ENCODE measurements at places on chromosomes 5 and 9.

DNA sequence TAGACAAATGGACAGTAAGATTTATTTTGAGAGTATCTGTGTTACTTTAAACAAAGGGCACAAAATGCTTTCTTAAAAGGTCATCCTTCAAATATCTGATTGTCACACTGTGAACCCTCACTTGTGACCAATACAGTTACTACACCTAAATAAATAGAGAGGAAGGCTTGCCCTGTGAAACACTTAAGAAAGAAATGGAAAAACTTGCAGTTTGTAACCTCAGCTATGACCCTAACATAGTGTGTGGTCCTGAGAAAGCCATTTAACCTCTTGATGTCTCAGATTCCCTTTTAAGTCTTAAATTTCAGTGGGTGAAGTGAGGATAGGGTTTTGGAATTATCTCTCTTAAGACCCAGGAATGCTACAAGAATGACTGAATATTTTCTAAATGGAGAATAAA is 126.7 kb upstream of the SLC27A6 start:
- no peak for DNase-seq

GRCh38 chr5:133849116-133849515 is 119.3 kb downstream of the C5orf15 start:
- no peak for DNase-seq

DNA sequence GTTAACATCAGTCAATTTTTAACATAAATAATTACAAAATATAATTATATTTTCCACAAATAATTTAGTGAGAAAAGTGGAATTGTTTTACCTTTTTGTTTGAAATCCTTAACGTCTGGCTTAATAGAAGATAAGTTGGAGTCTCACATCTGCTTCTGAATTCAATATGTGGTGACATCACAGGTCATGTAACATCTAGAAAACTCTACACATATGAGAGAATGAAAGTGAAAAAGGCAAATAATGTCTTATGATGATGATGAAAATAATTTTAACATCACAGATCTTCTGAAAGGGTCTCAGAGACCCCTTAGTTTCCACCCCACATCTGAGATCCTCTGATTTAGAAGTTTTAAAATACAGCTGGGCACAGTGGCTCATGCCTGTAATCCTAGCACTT is 81.5 kb downstream of the PRKACG start:
- DNase-seq: no peak

GRCh38 chr5:172919525-172920446 is 39.4 kb upstream of the RPL26L1 start:
- no peak for DNase-seq

DNA sequence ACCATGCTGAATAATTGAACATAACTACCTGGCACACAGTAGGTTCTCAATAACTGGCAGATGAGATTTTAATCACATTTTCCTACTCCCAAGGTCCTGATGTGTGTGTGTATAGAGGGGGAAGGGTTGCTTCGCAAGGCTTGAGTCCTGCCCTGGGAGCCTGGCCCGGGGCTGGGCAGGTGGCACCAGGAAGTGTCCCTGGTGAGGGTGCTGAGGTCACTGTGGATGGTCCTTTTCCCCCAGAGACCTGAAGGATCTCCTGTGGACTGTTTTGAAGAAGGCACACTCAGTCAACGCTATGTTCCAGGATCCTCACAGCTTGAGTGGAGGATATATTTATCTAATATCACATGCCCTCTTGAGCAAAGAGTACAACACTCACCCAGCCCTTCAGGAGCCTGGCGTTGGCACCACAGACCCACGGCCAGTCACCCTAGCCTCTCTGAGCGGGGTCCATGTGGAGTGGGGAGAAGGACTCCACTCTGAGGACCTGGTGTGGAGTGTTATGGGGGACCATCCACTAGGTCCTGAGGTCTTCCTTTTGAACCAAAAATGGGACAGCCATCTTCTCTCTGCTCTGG is 177.8 kb downstream of the GABBR2 start:
- no peak for DNase-seq

- DNase-seq: no peak
These were observed 176.2 kb downstream of the COL23A1 start for GRCh38 chr5:178413988-178414387.

GRCh38 chr5:7856855-7857254 is 5.9 kb upstream of the CFAP90 start:
- no peak for DNase-seq

DNA sequence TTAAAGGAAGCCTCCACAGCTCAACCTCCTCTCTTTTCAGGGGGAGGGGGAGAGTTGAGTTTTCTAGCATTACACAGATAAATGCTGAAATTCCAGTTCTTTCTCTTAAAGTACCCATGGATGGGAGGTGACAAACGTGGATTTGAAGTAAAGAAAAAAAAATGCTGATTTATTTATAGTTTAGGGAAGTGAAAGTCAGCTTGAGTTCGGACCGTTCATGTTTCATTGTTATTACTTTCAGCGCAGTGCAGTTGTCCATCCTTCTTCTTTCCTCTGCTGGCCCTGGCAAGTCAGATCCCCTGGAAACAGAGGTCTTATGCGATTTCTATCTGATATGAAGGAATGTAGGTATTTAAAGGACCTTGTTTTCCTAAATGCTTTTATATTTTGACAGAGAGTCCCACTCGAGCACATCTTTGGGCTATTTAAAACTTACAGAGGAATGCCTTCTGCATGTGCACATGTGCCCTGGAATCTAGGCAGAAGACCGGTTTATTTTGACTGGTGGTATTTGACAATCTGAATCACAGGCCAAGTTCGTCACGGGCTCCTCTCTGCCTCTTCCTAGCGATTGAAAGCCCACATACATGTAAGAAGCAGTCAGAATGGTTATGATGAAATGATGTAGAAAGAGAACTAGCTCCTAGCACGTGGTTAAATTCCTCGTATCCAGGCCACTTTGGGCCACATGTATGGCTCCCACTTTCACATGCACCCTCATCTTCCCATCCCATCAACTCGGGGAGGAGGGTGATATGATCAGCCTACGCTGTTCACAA is 385.2 kb upstream of the KLF4 start:
- no peak for DNase-seq

DNA sequence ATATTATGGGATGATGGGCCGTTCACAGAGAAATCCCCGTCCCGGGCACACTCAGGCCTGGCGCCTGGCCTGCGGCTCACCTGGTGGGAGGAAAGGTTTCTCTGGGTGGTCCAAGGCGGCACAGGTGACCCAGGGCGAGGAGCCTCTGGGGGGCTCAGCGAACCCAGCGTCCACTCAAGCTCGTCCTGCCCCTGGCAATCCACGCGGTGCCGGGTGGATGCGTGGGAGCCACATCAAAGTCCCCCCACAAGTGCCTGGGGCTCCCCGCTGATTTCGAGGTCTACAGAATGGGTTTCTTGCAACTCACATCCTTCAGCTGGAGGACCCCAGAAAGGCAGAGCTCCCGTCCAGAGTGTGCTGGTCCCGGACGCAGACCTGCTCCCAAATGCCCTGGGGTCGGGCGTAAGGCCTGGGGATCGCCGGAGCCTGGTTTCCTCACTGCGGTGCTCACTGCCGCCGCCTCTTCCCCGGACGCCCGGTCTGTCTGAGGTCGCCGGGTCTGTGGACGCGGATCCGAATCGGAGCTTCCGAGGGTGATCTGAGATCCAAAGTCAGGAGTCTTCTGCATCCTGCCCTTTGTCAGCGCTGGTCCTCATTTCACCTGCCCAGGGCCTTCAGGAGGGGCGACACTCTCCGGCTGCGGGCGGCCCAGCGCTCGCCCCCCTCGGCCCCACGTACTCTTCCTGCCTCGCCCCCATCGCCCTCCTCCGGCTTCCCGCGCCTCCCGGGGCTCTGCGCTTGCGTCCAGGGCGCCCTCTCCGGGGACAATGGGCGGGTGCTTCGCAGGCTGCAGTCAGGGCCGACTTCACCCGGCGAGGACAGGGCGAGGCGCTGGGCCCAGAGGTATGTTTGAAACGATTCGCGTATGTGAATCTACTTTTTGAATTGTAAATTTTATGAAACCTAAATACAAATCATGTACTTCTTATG is 20.0 kb upstream of the RUFY1 start:
- DNase-seq: peak; percentile 54

- peak; percentile 80 for DNase-seq
These were observed 155.3 kb downstream of the MACROH2A1 start for GRCh38 chr5:135243556-135244285.

DNA sequence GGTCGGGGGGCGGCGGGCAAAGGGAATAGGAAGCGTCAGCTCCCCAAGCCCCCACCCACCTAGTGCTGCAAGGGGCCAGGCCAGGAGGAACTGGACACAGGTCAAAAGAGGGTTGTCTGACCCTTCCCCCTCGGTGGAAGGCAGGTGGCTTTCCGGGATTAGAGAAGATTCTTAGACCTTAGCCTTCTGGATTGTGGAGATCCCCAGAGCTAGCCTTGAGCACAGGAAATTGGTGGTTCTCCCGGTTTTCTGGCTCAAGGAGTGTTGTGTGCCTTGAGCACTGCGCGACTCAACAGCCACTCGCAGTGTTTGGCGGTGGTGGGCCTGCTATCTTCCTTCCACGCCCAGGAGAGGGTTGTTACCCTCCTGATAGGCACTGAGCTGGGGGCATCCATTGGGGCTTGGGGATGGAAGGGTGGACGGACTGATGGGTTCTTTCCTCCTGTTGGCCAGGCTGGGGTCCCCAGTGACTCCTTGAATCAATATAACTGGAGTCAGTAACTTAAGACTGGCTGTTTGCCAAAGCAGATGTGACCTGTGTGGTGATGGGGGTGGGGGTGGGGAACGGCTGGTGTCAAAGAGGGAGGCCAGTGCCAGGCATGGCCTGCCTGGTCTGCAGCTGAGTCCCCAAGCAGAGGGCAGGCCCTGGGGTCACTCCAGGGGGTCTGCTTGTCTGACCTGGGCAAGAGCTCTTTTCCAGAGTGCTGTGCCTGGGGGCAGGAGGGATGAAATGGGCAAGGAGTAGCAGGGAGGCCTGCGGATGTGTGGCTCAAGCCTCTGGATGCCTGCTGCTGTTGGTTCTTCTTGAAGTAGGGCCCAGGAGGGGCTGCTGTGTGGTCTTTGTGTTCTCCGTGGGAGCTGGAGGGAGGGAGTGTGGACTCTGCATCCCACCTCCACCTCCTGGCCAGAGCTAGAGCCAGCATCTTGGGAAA is 2.1 kb downstream of the FGF18 start:
- no peak for DNase-seq

GRCh38 chr5:174736331-174736721 is 11.9 kb downstream of the MSX2 start:
- DNase-seq: no peak

GRCh38 chr9:112487799-112488340 is 1.2 kb downstream of the KIAA1958 start:
- peak; percentile 11 for DNase-seq

GRCh38 chr5:138910546-138911185 is 35.5 kb upstream of the LRRTM2 start:
- no peak for DNase-seq

GRCh38 chr5:36590513-36591286 is 15.7 kb upstream of the SLC1A3 start:
- DNase-seq: no peak

- DNase-seq: no peak
These were observed 7.8 kb upstream of the ANXA1 start for GRCh38 chr9:73143711-73144328.

DNA sequence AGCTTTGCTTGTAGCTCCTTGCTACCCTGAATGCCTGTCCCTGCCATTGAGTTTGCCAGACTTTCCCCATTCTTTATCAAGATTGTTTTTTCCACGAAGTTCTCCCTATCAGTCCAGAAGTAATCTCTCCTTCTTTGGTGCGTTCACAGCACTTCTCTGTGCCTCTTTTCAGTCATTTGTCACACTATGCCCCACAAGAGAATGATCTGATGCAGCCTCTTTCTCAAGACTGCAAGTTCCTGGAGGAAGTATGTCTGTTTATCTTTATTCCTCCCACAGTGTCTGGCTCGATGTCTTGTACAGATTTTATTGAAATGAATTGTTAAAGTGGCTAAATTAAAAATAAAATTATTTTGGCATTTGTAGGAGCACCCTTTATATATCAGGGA is 99.3 kb downstream of the CCDC192 start:
- DNase-seq: no peak

GRCh38 chr9:33130961-33131789 is 36.0 kb downstream of the B4GALT1 start:
- no peak for DNase-seq

GRCh38 chr9:135029463-135029862 is 58.0 kb upstream of the OLFM1 start:
- DNase-seq: no peak

GRCh38 chr9:2802494-2802921 is 41.4 kb downstream of the PUM3 start:
- DNase-seq: no peak

DNA sequence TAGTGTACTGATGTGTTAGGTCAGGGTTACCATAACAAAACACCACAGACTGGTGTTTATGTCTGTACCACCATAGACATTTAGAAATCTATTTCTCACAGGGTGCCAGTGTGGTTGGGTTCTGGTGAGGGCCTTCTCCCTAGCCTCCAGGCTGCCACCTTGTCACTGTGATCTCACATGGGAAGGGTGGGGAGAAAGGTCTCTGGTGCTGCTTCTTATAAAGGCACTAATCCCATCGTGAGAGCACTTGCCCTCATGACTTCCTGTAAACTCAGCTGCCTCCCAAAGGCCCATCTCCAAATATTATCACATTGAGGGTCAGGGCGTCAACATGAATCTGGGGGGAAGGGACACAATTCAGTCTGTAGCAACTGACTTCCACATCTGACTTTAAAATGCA is 49.8 kb downstream of the PIK3R1 start:
- DNase-seq: no peak

DNA sequence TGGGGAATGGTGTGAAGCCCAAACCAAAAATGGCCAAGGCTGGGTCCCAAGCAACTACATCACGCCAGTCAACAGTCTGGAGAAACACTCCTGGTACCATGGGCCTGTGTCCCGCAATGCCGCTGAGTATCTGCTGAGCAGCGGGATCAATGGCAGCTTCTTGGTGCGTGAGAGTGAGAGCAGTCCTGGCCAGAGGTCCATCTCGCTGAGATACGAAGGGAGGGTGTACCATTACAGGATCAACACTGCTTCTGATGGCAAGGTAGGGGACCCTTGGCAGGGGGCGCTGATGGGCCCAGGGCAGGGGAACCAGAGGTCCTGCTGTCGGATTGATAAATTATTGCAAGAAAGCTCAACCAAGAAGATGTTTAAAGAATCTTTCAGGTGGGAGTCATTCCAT is 19.8 kb downstream of the ABL1 start:
- no peak for DNase-seq

- DNase-seq: no peak
These were observed 19.8 kb upstream of the KCNV2 start for GRCh38 chr9:2697492-2697891.

DNA sequence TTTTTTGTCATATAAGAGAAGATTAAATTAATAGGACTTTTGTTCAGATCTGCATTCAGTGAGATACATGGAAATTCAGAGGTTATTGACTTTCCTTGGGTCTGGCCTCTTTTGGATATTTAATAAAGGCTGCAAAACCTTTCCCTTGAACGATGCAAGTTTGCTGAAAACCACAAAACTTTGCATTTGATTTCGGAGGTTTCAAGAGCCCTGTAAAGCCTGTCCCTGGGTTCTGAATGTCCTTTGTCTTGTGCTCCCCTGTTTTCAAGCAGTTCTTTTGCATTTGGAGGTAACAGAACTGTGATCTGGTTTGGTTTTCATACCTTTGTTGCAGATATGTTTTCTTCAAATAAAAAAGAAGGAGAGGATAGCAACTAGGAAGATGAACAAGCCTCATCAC is 188.1 kb upstream of the DMRT1 start:
- no peak for DNase-seq

GRCh38 chr9:12719431-12719830 is 26.2 kb downstream of the TYRP1 start:
- DNase-seq: peak; percentile 23
